Renal cortex interstitium (tissue), 15 donors: ENCODE measurements at places on chromosomes 2 and 18.

DNA sequence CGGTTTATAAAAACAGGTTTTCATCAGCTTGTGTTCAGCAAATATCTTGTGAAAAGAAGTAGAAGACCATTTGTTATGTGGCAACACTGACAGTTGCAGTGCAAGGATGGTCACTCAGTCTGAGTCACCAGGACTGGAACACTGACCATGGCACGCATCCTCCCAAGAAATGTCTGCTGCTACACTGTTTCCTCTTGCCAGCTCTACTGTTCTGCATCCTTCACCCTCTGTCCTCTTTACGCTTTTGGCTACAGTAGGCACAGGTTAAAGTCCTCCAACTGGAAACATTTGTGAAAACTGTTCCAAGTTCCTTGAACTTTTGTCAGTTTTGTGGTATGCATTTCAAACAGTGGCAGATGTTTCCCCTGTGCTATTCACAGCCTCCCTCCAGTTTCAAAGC is 39.4 kb downstream of the OSR1 start:
- no peak for DNase-seq

DNA sequence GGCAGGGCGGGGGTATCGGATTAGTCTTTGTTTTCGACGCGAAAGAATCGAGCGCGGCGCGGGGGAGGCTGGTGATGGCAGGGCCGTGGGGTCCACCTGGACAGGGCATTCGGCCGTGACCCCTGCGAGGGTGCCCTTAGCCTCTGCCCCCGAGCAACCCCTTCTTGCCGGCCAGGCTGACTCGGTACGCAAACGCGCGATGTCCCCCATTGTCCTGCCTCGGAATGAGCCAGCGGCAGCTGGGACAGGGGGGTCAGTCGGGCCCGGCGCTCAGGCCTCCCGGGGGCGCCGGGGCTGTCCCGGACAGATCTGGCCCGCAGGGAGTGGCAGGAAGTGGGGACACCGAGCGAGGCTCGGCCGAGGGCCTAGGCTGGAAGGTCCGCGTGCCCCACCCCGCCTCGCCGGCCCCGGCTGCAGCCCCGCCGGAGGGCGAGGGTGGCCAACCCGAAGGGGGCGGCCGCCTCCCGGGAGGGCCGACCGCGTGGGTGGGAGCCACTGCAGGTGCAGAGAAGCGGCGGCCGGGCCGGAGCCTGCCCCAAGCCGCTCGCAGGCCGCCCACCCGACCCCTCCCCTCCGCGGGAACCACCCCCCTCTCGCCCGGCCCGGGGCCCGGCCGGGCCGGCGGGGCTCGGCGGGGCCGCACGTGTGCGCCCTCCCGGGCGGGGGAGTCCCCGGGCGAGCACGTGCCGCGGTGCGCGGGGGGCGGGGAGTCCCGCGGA is at the start of gene TET3:
TSS of gene TET3 (plus strand) at position 708 of the 719 bp plus-strand sequence. CDS start 1,494 bp downstream, outside the sequence.
- no peak for DNase-seq

DNA sequence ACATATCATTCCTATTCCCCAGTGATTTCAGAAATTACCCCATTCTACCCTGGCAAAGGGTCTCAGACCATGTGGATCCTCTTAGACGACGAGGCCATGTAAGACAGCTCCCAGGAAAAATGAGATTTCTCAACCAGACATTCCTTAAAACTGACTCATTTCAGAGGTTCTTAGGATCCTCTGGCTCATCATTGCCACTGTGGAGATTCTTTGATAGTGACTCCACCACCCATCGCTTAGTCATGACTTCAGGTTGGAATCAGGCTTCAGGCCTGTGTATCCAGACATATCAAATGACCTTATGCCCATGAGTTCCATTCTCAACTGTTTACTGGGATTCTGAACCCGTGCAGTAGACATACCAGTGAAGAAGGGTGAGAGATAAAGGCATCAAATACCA is 245.6 kb upstream of the TCF4 start:
- DNase-seq = no peak

GRCh38 chr2:19899985-19900930 is 1.5 kb downstream of the TTC32 start:
- peak; percentile 35 for DNase-seq

DNA sequence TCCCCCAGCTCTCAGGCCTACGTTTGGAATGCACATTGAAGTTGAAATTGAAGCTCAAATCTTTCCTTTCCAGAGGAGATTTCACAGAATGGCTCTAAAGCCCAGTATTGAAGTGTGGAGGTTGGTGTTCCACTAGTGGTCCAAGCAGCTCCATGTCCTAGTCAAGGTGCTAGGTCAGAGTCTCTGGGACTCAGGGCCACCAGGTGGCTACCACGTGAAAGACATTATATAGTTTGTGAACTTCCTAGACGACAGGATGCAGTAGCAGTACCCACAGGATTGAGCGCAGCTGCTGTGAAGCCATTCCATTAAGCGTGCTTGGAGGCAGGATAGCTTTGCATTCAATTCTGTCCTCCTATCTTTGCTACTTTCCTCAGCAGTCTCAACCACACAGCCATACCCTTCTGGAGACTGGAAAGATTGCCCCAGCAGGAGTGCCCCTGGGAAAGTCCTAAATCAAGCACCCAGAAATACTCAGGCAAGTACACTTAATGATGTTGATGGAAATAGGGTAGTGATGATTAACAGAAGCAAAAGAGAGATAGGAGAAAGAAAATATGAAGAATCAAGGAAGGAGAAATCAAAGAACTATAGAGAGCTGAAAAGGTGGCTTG is 4.7 kb upstream of the TGFA start:
- no peak for DNase-seq

DNA sequence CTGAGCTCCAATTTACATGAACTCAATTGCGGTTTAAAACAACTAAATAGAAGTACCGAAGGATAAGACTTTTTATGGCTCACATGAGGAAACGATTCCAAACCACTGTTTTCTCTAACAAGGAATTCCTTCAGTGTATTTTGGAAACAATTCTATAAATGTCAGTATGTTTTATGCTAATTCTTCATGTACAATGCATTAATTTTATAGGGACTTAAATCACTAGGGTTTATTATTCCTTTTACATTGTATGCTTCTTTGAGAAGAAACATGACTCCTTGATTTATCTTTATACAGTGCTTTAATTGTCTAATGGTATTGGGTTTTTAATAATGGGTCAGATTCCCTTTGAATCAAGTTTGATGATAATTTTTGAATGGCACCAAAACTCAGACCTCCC is 566.8 kb downstream of the EPHA4 start:
- peak; percentile 11 for DNase-seq

- no peak for DNase-seq
Measured at GRCh38 chr18:63253428-63254372, 65.9 kb downstream of the BCL2 start.

GRCh38 chr2:17355608-17356329 is 162.5 kb downstream of the RAD51AP2 start:
- no peak for DNase-seq

GRCh38 chr2:133296401-133296800 is 271.9 kb downstream of the NCKAP5 start:
- no peak for DNase-seq

DNA sequence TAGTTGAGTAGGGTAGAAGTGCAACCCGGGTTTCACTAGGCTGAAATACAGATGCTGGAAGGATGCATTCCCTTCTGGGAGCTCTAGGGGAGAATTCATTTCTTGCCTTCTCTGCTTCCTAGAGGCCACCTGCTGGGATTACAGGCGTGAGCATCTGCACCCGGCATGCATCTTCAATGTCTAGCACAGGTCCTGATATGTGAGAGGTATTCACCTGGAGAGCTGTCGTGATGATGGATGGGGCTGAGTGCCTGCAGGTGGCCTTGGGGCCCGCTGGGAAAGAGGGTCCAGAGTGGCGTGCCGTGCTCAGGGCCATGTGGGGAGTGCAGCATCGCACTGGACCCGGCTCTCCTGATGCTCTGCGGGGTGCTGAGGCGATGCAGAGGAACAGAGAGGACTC is 6.6 kb upstream of the NTSR2 start:
- DNase-seq = no peak

GRCh38 chr18:48771641-48772375 is 179.0 kb downstream of the SMAD7 start:
- DNase-seq = no peak
